ENCODE measurements at places on chromosomes 2 and 18.

DNA sequence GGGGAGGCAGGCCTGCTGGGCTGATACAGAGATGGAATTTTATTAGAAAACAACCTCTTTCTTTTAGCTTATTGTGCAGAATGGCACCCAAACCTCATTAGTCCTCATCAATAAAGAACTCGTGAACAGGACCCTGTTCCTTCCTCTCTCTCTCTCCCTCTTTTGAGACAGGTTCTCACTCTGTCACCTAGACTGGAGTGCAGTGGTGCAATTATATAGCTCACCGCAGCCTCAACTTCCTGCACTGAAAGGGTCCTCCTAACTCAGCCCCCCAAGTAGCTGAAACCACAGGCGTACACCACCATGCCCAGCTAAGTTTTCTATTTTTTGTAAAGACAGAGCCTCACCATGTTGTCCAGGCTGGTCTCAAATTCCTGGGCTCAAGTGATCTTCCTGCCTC, 21.7 kb upstream of the AP1S3 start:
- no peak for DNase-seq

DNA sequence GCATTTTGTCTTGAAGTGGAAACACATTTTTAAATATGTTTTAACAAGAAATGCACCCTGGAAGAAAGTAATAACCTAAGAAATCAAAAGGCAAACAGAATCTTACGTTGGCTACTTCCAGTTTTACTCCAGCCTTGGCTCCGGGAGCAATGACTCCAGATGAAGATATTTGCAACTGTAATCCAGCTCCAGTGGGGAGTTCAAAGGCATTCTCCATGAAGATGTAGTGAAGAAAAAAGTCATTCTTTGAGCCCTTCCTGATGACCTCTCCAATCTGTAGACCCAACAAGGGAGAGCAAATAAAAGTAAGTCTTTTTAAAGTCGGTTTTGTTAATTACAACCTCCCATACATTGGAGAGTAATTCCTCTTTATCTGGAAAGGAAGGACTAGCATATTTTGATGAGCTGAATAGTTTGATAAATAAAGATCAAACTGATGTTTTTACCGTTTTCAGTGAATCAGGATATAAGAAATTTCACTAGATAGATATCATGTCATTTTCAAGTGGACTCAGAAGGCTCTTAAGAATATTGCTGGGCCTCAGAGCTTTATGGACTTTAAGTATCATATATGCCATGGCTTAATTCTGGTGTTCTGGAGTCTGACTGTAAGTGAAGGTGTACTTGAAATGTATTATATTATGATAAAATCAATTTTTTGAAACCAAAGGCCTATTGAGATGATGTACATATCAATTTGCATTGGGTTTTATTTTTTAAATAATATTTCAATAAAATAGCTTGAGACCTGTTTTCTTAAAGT, 20.3 kb downstream of the APOB start:
- DNase-seq = no peak

GRCh38 chr2:109497463-109497862, 116.3 kb downstream of the SEPTIN10 start:
- DNase-seq = no peak

DNA sequence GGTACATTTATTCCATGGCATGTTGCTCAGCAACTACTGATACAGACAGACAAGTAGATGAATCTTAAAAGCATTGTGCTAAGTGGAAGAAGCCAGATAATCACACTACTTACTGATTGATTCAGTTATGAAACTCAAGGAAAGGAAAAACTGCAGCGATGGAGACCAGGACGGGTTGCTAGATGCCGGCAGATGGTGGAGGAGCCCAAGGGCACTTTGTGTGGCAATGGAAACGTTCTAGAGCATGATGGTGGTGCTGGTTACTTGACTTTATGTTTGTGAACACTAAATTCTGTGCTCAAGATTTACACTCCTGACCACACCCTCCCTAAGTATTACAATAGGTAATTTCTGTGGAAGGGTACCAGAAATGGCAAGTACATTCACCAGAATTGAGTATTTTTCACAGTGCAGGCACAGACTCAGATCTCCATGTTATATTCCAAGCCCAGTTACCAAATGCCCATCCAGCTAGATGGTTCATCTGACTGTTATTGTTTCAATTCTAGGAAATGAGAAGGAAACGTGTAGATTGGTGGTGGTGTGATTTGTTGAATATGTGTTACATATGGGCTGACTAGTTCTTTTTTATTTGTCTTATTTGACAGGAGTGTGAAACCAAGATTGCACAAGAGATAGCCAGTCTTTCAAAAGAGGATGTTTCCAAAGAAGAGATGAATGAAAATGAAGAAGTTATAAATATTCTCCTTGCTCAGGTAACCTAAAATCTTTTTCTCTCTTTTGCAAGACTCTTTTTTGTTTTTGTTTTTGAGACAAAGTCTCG, 55.1 kb downstream of the RALBP1 start:
- DNase-seq = no peak

- no peak for DNase-seq
Observed at GRCh38 chr2:215418064-215418963, 17.6 kb downstream of the FN1 start.

GRCh38 chr2:30046979-30047378, 99.8 kb upstream of the YPEL5 start:
- no peak for DNase-seq

GRCh38 chr2:216589791-216590190, 43.4 kb upstream of the IGFBP2 start:
- no peak for DNase-seq

DNA sequence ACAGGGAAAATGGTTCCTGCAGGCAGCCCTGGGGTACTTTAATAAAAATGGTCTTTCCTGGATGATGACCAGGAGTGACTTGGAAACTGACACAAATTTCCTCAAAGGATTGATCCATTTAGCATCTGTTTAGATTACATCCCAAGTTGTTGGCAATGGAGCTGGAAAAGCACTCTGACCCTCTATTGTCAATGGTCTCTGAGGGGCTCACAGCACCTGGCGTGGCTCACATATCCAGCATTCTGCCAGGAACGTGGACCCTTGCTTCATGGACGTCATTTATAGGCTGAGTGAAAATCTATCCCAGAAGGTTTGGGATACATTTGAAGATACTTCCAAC, 43.8 kb downstream of the SERTAD2 start:
- DNase-seq = no peak

DNA sequence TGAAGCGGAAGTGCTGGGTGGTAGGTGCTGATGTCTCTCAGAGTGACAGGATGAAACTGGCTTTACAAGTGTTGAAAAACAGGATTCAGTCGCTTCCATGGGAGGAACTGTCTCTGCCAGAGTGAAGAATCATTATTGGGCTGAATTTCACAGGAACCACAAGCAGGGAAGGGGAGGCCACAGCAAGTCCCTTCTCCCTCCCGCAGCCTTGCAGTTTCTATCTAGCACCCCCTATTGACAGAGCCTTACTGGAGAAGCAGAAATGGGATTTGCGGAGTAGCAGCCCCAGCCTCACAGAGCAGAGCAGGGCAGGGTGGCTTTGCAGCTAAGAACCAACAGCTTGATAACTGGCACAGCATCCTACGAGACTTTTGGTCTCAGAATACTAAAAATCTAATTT, 33.3 kb upstream of the RMP24 start:
- DNase-seq = no peak

Data from urothelium cell line (cell line).